ENCODE measurements at places on chromosomes 4 and X. TPM values are rescaled to one million over a fixed set of nuclear protein-coding genes. Genes with fewer than 3 reads are reported as not detected.

- no peak overlapping the region for H3K4me3 ChIP-seq
- no peak for DNase-seq
- H3K27me3 ChIP-seq, result peaks cover 2% of the 10 kb centered on the region
- H3K4me1 ChIP-seq, result peaks cover 19% of the 10 kb centered on the region
Observed at GRCh38 chr4:109429545-109429944, 4.1 kb upstream of the SEC24B start.

DNA sequence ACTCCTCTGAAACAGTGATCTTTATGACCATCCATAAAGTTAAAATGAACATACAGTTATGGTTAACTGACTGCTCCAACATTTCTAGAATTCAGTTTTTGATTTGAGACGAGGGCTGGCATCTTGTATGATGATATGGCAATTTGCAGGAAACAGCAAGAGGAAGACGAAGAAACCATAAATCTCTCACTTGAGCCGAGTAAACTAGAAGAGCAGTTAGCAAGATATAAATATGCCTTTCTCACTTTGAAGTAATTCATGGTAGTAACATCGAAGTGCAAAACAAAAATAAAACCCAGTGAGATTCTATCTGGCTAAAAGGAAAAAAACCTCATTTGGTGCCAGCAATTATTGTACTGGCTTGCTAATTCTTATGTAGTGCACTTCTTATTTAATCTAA lies 139.0 kb upstream of the SPRY1 start:
- H3K27me3 ChIP-seq, result no peaks in the 10 kb centered on the region

SASH3 gene
- polyA plus RNA-seq, result 270 TPM

- no peaks in the 10 kb centered on the region for H3K27me3 ChIP-seq
- H3K27ac ChIP-seq, result no peak overlapping the region
- H3K36me3 ChIP-seq, result no peaks in the 10 kb centered on the region
- H3K4me1 ChIP-seq, result peaks cover 10% of the 10 kb centered on the region
- DNase-seq, result no peak
- no peak overlapping the region for H3K4me3 ChIP-seq
Observed at GRCh38 chr4:100933628-100934027, 413.7 kb downstream of the PPP3CA start.

PHOX2B gene
- not detected for polyA plus RNA-seq

DNA sequence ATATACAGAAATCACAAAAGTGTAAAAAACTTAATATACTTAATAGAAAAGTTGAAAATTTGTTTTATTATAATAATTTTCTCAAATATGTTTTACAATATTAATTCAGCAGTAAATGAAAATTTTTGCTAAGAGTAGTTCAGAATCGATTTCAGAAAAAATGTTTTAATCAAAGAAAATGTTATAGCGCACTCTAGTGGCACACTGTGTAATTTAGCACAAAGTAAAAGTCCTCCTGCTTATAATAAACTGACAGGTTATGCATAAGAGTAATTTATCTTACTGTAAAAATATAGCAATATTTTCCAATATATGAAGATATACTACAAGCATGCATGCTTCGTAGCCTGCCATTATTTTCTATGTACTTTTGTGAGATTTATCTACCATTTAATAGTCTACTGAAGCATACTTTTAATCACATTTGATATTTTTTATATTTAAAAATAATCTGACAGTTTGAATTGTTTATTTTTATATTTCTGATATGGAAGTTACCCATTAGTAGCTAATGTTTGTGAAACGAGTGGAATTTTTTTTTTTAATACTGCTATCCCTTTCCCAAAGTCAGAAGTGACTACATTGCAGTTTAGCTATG lies 217.9 kb upstream of the KLHL4 start:
- no peak overlapping the region for H3K4me3 ChIP-seq
- no peak for DNase-seq
- no peaks in the 10 kb centered on the region for H3K36me3 ChIP-seq
- H3K4me1 ChIP-seq, result no peaks in the 10 kb centered on the region

DNA sequence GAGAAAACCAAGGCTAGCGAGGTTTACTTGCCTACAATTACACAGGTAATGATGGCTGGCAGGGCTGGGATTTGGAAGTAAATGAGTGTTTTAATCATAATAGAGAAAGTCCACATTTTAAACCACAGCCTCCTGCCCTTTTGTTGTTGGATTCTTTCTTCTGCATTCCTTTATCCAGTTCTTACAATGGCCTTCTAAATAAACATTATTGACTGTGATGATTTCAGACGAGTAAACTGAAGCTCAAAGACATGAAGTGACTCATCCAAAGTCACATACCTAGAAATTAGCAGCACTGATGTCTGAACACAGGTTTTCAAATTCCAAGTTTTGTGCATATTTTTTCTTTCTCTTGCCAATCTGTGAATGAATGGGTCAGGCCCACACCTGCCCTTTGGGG lies 51.2 kb upstream of the C1QTNF7 start:
- no peak overlapping the region for H3K27ac ChIP-seq
- H3K27me3 ChIP-seq, result no peaks in the 10 kb centered on the region
- no peak overlapping the region for H3K4me3 ChIP-seq
- DNase-seq, result no peak

LIMCH1 gene
- not detected for polyA plus RNA-seq

GRCh38 chr4:73451981-73452747 lies 16.1 kb downstream of the AFP start:
- H3K4me1 ChIP-seq, result no peaks in the 10 kb centered on the region
- peaks cover 4% of the 10 kb centered on the region for H3K36me3 ChIP-seq
- no peak overlapping the region for H3K4me3 ChIP-seq
- H3K27me3 ChIP-seq, result peaks cover under 1% of the 10 kb centered on the region
- H3K27ac ChIP-seq, result no peak overlapping the region

GRCh38 chrX:40757058-40757457 lies 21.7 kb upstream of the MED14 start:
- no peaks in the 10 kb centered on the region for H3K36me3 ChIP-seq
- DNase-seq, result no peak
- no peak overlapping the region for H3K27ac ChIP-seq

AMBN gene
- not detected for polyA plus RNA-seq

DNA sequence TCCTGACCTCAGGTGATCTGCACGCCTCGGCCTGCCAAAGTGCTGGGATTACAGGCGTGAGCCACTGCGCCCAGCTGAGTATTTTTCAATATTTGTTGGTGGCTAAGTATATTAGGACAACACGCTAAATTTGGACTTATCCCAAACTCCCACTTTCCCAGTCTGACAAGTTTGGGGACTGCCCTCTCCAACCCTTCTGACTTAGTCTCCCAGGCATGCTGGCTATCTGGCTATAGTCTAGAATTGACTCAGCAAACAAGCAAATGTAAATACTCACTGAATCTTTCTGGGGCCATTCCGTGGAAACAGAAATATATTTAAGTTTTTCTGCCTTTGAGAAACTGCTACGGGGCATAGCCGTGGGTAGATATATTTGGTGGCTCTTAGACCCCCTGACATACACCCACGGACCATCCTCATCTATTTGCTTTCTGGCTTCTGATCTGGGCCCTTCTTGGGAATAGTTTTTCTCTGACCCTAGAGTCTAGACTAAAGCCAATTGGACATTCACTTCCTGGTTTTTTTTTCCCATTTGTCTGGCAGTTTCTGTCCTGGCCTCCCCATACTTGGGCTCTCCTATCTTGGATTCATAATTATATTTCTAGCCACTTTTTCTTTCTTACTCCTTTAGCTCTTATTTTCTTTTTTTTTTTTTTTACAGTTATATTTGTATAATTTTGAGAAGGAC lies 11.3 kb upstream of the DOCK11 start:
- H3K27ac ChIP-seq, result no peak overlapping the region
- H3K27me3 ChIP-seq, result no peaks in the 10 kb centered on the region
- H3K4me1 ChIP-seq, result no peaks in the 10 kb centered on the region
- DNase-seq, result no peak

KIF4A gene
- not detected for polyA plus RNA-seq

GRCh38 chrX:129721870-129722269 lies 16.9 kb upstream of the XPNPEP2 start:
- H3K36me3 ChIP-seq, result no peaks in the 10 kb centered on the region

DNA sequence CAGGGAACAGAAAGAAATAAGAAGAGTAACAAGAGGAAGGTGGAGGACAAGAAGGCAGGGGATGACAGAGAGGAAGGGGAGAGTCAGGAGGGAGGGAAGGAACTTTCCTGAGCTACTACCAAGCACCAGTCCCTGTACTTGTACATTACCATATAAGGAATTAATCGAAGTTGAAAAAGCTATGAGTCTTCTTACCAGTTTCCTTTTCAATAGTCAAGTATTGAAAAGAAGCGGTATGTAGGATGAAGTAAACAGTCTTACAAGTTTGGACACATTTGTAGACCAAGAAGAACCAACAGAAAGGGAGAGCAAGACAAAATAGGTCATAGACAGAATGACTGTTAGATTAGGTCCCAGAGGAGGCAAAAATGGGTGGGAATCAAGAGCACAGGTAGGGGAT lies 629.7 kb upstream of the DIPK2B start:
- no peaks in the 10 kb centered on the region for H3K36me3 ChIP-seq
- no peak overlapping the region for H3K27ac ChIP-seq
- H3K4me1 ChIP-seq, result no peaks in the 10 kb centered on the region
- peaks cover 7% of the 10 kb centered on the region for H3K27me3 ChIP-seq

Measured in immature natural killer cell (primary cell).